Stimulated activated CD4-positive, alpha-beta T cell treated with anti-CD3 and anti-CD28 coated beads, Interleukin-1b, Interleukin-23, amount 100 ng/mL, for 4 hours (primary cell): ENCODE measurements at places on chromosomes 4 and X.

- DNase-seq = no peak
Measured at GRCh38 chrX:66162331-66162822, 1.7 kb upstream of the HEPH start.

DNA sequence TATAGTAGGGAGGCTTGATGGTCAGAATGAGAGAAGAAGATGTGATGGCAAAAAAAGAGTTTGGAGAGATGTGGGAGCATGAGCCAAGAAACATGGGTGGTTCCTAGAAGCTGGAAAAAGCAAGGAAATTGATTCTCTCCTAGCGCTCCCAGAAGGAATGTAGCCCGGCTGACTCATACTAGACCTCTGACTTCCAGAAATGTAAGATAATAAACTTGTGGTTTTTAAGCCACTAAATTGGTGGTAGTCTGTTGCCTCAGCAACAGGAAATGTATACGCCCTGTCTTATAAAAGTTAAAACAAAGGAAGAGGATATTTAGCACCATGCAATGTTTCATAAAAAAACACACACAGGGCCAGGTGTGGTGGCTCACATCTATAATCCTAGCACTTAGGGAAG, 182.7 kb upstream of the PCDH7 start:
- no peak for DNase-seq

- DNase-seq = no peak
Measured at GRCh38 chr4:3016961-3017360, 53.6 kb downstream of the GRK4 start.

DNA sequence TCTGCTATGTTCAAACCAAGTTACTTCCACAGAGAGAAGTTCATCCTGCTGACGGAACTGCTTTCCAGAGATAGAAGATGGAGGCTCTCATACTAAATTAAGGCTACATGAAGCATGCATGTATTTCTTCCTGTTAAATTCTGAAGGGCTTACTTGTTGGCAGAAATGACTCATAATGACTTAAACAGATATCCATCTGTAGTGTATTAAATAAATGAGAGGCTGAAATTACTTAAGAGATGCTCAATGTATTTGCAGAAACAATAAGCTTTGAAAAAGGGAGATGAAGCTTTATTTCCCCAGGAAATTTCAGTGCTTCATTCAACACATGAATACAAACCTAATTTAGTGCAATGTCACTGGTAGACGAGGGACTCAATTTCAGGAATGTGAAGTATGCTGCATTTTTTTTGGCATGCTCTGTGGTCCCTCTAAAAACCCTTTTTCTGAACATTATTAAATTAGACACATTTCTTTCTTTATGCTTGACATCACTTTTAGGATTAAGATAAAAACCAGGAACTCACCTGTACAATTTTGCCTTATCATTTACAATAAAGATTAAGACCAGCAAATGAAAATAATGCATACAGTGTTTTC, 759.1 kb upstream of the POU3F4 start:
- DNase-seq = no peak

- no peak for DNase-seq
Measured at GRCh38 chrX:13741695-13742094, 7.1 kb downstream of the OFD1 start.

- DNase-seq = no peak
Measured at GRCh38 chr4:113607998-113608397, 153.5 kb downstream of the CAMK2D start.

DNA sequence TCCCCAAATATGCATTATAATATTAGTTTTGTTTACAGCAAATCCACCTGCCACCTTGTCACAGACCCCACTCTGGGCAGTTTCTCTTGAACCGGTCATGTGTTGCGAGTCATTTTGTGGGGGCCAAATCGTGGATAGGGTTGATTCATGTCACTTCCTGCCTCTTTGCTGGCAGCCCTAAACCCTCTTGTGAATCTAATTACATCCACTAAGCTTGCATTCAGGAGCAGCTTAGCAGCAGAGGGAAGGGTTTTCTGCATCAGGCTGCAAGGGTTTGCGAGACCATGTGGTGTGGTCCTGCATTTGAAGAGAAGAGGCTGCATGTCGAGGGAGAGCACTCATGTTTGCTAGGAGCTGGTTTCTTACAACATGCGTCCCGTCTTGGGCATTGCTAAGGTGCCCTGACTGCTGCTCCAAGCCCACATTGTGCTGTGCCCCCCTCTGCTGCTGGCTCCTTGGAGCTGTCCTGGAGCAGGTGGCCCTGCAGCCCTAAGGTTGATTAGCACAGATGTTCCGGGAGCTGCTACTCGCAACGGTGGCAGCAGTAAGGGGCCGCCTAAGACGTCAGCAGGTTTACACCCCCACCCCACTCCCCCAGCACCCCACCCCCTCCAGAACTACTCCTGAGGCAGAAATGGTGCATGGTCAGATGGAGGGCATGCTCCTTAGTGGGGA, 88.9 kb upstream of the CLDN34 start:
- DNase-seq = no peak

DNA sequence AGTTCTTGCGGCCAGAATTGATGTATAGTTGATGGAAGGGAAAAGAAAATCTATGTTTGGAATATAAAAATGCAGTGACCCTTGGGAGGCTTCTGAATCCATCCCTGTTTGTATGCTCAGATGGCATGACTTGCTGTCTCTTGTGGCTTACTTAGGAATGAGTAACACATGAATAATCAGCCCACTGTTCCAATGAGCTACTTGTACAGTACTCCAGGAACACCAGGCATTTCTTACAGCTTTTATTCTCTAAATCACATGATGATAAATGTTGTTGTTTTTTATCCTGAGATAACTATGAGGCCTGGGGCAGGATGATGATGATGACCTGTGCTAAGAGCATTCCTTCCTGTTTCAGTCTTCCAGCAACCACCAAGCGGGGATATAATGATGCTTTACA, 18.9 kb downstream of the TMPRSS11E start:
- no peak for DNase-seq

- DNase-seq = no peak
Measured at GRCh38 chr4:61004651-61005170, 195.4 kb upstream of the ADGRL3 start.

DNA sequence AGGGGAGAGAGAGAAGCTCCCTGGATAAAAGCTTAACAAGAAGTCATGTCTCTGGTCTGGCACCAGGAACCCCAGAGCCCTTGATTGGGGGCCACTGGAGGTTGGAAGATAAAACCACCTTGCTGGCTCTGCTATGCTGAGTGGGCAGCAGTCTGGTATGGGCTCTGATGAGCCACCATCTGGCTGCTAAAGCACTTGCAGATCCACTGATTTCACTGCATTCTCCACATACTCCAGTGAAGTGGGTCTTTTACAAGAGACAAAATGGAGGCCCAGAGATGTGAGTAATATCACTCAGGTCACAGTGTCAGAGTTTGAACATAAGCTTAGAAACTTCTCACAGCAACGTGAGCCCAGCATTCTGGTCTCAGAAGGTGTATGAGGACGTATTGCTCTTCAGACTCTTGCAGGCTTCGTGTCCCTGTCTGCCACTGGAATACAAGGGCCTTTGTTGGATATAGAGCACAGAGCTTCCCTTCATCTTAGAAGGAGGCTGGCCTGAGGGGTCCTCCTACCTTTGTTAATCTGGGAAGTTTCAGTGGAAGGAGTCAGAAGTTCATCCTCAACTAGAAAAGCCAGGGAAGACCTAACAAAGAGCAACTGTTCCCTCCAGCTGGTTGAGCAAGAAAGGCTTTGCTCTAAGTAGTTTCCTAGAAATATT, 11.8 kb downstream of the CLDN2 start:
- DNase-seq = no peak

- DNase-seq = no peak
Measured at GRCh38 chrX:21319323-21319722, 54.9 kb upstream of the CNKSR2 start.

- DNase-seq = no peak
Measured at GRCh38 chrX:77427611-77428010, 19.6 kb upstream of the FGF16 start.

- DNase-seq = no peak
Measured at GRCh38 chrX:29478336-29479069, 736.9 kb upstream of the MAGEB2 start.

- DNase-seq = peak; percentile 24
Measured at GRCh38 chr4:1072830-1073446, 40.4 kb downstream of the RNF212 start.

GRCh38 chr4:158125310-158125709, 47.5 kb downstream of the GASK1B start:
- no peak for DNase-seq

- no peak for DNase-seq
Measured at GRCh38 chrX:97517763-97518162, 634.1 kb downstream of the RPA4 start.

GRCh38 chr4:64584981-64585557, 175.8 kb upstream of the TECRL start:
- no peak for DNase-seq

DNA sequence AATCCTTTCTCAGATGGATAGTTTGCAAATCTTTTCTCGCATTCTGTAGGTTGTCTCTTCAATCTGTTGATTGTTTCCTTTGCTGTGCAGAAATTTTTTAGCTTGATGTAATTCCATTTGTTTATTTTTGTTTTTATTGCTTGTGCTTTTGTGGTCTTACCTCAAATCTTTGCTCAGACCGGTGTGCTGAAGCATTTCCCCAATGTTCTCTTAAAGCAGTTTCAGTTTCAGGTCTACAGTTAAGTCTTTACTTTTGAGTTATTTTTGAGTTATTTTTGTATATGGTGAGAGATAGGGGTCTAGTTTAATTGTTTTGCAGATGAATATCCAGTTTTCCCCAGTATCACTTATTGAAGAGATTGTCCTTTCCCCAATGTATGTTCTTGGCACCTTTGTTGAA, 18.2 kb upstream of the SLC25A14 start:
- no peak for DNase-seq

DNA sequence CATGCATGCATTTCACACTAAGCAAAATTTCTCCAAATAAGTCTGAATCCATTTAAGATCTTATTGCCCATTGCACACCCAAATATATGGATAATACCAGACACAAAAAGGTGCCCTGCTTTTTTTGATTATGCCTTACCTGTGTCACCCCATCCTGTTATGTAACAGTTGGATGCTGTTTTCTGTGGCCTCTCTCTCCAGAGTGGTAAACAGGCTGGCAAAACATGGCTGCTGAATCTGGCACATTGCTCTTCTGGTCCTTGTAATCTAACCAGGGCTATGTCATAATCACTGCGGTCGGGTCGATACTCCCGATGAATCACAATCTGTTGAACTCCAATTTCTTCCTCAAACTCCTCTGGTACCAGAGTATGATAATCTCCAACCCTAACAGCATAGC, 70.1 kb downstream of the PRSS12 start:
- DNase-seq = no peak

DNA sequence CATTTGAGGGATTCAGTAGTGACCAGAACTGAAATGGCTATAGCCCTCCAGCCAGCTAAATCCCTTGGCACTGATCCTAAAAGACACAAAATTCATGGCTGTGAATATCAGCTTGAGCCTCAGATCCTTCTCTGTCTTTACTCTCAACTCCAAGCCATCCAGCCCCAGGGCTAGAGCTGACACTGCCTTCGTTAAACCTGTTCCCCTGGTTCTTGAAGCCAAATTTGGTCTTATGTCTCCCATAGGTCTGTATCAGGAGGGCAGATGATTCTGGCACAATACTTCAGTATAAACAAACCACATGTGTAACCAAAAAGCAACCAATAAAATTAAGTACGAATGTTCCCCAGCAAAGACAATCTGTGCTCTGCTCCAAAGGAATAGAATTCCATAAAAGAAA, 78.0 kb downstream of the ANOS1 start:
- no peak for DNase-seq

- peak; percentile 3 for DNase-seq
Measured at GRCh38 chr4:113825272-113825671, 63.7 kb upstream of the CAMK2D start.

DNA sequence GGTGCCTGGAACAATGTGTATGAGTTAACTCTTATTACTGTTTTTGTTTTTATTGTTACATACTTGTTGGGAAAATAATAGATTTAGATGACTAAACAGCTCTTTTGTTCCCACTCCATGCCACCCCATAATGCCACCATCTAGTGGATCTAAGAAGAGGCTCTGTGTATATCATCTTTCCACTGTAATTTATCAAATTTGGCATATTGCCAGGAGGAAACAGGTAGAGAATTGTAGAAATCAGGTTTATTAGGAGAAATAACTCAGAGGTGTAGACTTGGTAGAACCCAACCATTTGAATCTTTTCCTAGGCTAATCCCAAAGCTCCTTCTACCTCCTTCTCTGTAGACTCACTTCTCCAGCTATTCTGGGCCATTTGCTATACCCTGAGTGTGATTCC, 150.6 kb downstream of the GATB start:
- DNase-seq = no peak

DNA sequence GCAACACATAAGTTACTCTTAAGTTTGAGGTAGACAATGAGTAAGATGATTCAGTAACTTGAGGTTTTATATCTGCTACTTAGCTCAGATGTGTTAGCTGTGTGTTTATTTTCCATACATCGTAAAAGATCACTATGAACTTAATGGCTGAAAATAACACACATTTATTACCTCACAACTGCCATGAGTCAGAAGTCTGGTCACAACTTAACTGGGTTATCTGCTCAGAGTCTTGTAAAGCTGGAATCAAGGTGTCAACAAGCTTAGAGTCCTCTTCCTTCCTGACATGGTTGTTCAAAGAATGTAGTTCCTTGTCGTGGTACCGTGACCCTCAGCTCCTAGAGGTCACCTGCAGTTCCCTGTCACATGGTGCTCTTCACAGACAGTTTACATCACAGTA, 204.9 kb upstream of the MAGEB2 start:
- no peak for DNase-seq

GRCh38 chr4:60522265-60522664, 677.9 kb upstream of the ADGRL3 start:
- no peak for DNase-seq

DNA sequence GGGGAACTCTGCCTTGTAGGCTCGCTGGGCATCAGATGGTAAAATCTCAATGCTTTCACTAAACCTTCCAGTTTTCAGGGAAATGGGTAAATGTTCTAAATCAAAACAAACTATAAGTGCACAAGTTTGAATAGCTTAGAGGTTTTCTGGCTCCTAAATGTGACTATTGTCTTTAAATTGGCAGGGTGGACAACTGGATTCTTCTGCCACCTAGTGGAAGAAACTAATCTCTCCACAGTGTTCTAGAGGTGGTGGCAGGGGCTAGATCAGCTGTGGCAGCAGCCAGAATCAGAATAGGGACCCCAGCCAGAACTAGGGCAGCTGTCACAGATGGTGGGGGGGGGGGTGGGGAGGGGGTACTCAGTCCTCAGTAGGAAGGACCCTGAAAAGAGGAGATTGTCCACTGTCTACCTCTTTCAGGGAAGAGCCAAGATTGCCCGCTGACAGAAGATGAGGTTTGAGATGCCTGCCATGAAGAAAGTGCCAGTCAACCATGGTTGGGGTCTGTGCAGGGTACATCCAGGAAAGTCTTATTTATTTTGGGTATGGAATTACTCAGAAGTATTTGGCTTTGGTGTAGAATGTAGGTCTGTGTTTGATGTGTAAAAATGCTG, 201.4 kb downstream of the CCNG2 start:
- no peak for DNase-seq

- no peak for DNase-seq
Measured at GRCh38 chr4:55318175-55319129, 27.6 kb upstream of the SRD5A3 start.
